ENCODE measurements at places on chromosomes 11 and 22. TPM values are rescaled to one million over a fixed set of nuclear protein-coding genes. Genes with fewer than 3 reads are reported as not detected.

NXPE4 gene
- total RNA-seq = not detected

FADD gene
- 75.9 TPM for total RNA-seq

DDX6 gene
- total RNA-seq = 95.2 TPM

SCN4B gene
- total RNA-seq = not detected

MS4A1 gene
- total RNA-seq = not detected

NPAS4 gene
- total RNA-seq = not detected

SCGB2A2 gene
- total RNA-seq = not detected

SMARCB1 gene
- 52.3 TPM for total RNA-seq

DMC1 gene
- total RNA-seq = 0.69 TPM
